ENCODE measurements at places on chromosomes 4 and X. TPM values are rescaled to one million over a fixed set of nuclear protein-coding genes. Genes with fewer than 3 reads are reported as not detected.
A peak's percentile ranks its signal among the peaks of the same experiment; 100 is the strongest.

TMPRSS11A gene
- total RNA-seq = not detected

DNA sequence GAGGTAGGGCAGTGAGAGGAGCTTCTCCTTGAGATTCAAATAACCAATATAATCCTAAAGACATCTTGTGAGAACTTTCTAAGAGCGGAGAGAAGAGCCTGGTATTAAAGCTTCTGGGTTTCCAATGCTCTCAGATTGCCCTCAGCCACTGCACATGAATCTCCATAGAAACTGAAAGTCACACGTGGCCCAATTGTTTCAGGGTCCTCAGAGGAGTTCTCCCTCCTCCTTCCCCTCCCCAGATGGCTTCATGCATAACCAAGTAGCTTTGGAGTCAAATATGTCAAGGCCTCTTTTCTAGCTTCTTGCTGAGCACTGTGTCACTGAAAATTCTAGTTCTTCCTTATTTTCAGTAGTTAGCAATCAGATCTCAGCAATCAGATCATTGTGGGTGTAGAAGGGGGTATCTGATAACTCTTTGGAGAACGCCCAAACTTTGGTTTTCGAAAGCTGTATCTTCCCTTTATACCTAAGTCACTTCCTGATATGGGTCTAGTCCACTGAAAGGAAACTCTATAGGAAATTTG is 2.2 kb downstream of the BTK start:
- no peak for DNase-seq

- DNase-seq = no peak
Observed at GRCh38 chr4:3498901-3499510, 33.2 kb downstream of the LRPAP1 start.

DNA sequence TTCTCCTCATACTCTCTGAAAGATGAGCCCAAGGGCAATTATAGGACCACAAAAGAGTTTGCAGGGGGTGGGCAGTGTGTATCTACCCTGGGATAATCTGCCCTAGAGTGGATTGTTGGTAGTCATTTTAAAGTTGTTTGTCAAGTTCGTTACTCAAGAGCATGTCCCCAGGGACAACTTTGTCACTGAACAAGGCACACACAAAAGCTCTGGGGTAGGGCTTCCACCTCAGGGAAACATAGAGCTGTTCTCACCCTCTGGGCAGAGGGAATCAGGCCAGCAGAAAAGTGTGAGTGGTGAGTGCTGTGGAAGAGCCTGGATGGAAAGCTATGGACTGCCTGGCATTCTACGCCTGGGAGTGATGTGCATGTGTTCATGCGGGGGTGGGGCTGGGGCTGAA is 23.3 kb upstream of the LEF1 start:
- DNase-seq = no peak

DNA sequence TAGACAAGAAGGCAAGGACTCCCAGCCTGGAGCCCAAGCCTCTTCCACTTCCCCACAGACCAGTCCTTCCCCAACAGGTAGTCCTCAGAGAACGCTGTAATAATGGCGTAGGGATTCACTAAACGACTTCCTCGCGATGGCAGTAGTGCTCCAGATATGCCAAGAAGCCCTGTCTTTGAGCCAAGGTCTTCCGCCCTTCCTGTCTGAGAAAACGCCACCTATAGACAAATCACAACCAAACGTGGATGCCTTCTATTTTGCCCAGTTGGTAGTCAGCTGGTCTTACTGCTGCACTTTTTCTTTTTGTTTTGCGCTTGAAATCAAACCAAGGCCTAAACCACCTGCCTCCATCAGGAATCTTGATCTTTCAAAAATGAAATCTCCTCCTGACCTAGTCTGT is 203.3 kb downstream of the OR13H1 start:
- DNase-seq = peak; percentile 90

GRCh38 chr4:84887824-84888223 is 78.7 kb downstream of the WDFY3 start:
- peak; percentile 66 for DNase-seq

DNA sequence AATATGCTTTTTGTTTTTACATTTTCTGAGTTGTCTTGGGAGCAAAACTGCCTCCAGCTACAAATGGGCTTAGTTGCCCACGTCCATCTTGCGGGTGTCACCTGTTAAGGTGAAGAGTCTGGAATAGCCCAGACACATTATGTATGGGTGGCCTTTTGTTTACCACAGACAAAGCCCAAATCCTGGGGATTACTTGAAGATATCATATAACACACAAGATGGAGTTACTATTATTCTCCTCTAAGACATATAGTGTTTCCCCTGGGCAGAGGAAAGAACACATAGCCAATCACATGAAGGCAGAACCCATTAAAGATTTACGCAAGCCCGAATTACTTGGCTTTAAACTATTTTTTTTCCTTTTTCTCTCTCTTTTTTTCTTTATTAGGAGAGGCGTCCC is 625.6 kb upstream of the FAM241A start:
- DNase-seq = no peak

DNA sequence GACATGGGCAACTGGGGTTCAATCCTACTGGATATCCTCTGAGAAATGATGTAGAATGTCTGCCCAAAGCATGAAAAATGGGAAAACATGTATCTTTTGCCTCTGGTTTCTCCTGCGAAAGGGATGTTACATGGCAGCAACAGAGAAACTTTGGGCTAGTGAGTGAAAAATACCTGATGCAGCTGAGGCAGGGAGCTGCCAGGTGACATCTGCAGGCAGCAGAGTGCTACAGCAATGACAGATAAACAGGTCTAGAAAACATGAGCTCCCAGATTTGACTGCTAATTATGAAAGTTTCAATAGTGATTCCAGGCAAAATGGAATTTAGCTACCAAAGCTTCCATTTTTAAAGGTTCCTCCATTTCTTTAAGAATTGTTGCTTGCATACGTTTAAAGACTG is 4.8 kb upstream of the CXCL1 start:
- DNase-seq = no peak

GRCh38 chr4:64341711-64342110 is 67.5 kb downstream of the TECRL start:
- DNase-seq = no peak

DNA sequence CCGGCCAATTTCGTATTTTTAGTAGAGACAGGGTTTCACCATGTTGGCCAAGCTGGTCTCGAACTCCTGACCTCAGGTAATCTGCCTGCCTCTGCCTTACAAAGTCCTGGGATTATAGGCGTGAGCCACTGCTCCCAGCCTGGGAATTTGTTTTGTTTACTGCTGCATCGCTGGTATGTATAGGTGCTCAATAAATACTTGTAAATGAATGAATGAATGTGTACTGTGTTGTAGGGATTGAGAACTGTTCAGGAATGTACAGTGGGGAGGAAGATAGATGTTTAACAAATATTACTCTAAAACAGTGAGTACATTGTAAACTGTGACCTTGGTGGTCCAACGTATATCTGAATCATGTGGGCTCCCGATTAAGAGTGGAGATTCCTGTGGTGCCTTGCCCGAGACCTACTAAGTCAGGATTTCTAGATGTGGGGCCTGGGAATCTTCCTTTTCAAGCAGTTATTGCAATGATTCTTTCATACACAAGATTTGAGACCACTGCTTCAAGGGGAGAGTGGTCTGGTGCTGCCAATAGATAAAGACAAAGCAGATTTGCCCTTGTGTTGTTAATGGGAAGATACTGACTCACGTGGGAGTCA is 41.0 kb downstream of the WWC2 start:
- DNase-seq = peak; percentile 58

GRCh38 chr4:184380707-184381106 is 93.6 kb downstream of the IRF2 start:
- no peak for DNase-seq

HADH gene
- 6.7 TPM for total RNA-seq

DNA sequence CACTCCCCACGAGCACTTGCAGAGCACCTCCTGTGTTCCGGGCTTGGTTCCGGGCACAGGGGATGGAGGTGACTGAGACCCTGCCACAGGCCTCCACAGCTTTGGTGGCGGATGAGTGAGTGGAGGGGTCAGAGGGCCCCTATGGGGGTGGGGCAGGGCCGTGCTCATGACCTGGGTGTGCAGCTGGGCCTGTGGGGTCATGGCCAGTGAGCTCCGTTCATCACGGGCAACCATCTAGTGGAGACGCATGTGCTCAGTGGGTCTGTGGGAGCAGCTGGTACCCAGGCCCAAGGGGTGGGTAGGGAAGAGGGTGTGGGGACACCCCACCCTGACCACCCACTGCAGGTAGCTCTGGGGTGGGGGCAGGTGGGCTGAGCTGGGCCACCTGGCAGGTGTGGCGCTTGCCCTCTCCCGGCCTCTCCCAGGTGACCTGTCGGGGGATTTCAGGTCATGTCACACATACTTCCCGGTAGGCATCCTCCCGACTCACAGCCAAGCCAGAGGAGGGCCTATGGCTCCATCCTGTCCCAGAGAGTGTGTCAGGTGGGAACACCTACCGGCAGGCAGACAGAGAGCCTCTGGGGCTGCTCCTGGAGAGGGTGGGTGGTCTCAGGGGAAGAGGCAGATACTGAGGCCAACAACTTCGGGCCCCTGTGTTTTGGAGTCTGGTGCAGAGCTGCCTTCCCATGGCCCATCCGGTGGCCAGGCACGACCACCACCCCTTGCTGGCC is 3.6 kb downstream of the PSAPL1 start:
- DNase-seq = no peak

DNA sequence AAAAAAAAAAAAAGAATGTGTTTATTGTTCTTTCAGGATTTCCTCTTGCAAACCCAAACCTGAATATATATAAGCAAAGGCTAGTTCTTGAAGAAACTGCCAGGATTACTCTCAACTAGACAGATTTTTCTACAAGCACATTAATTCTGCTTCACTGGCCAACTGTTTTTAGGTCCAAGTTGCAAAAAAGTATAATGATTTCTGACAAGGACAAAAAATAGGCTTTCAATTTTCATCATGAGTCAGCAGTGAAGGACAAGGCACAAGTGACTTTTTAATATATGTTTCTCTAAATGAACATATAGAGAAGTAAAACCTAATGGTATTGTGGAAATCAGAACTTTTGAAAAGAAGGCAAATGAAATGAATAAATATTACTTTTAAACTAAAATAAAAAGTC is 73.7 kb downstream of the ELOVL6 start:
- no peak for DNase-seq

AMER1 gene
- total RNA-seq = 1.7 TPM

GRCh38 chr4:55312489-55313101 is 33.4 kb upstream of the SRD5A3 start:
- DNase-seq = peak; percentile 58

- no peak for DNase-seq
Observed at GRCh38 chr4:87982036-87982435, 6.5 kb downstream of the SPP1 start.

- DNase-seq = no peak
Observed at GRCh38 chr4:62548765-62549164, 1348.6 kb downstream of the ADGRL3 start.

- peak; percentile 77 for DNase-seq
Observed at GRCh38 chr4:126364311-126364911, 1049.7 kb downstream of the FAT4 start.

- DNase-seq = no peak
Observed at GRCh38 chr4:3525532-3526430, 6.4 kb downstream of the LRPAP1 start.

DNA sequence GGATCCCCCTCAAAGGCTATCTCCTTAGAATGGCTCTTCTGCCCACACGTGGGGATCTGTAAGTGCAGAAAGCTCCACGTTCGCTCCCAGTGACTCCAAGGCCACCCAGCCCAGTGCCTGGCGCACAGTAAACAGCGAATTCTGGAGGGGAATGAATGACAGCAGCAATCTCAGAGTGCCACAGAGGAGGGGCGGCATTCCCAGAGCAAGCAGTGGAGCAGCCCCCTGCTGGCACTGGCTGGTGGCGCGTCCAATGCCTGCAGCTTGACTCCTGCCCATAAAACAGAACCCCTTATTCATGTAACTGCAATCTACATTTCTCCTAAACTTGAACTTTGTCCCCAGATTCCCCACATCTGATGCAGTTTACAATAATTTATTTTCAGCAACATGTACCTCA is 6.9 kb upstream of the HELT start:
- DNase-seq = no peak

GRCh38 chr4:38497121-38497520 is 166.9 kb upstream of the KLF3 start:
- no peak for DNase-seq

DNA sequence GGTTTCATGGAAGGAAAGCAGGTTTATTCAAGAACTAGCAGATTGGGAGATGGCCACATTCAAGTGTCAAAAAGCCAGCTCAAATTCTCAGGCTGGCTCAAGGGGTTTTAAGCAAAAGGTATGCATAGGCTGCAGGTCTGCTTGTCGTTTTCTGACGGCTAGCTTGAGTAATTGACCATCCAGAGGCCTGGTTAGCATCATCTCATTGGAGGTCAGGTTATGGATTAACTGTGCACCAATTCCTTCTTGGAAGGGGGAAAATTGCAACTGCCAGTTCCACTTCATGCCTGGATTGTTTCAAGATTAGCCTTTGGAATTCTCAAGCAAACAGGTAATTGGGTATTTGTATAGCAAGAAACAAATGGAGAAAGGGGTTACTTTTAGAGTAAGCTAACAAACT is 62.1 kb downstream of the FUNDC1 start:
- DNase-seq = no peak
